Stimulated activated CD8-positive, alpha-beta memory T cell treated with anti-CD3 and anti-CD28 coated beads, Interleukin-2, amount 100 ng/mL, for 48 hours (primary cell): ENCODE measurements at places on chromosomes 6 and 20.

- DNase-seq = no peak
Observed at GRCh38 chr20:61459705-61460104, 207.6 kb downstream of the CDH4 start.

DNA sequence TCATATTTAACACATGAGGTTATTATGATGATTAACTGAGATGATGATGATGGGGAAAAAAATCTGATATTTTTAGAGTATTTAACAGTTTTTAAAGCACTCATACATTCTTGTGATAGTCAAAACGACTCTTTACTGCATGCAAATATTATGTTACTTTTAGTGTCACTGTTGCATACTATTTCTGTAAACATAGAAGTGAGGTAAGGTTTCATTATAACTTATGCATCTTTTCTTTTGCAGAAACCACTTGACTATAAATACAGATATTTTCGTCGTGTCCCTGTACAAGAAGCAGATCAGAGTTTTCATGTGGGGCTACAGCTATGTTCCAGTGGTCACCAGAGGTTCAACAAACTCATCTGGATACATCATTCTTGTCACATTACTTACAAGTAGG lies 30.1 kb downstream of the FBXO9 start:
- no peak for DNase-seq

DNA sequence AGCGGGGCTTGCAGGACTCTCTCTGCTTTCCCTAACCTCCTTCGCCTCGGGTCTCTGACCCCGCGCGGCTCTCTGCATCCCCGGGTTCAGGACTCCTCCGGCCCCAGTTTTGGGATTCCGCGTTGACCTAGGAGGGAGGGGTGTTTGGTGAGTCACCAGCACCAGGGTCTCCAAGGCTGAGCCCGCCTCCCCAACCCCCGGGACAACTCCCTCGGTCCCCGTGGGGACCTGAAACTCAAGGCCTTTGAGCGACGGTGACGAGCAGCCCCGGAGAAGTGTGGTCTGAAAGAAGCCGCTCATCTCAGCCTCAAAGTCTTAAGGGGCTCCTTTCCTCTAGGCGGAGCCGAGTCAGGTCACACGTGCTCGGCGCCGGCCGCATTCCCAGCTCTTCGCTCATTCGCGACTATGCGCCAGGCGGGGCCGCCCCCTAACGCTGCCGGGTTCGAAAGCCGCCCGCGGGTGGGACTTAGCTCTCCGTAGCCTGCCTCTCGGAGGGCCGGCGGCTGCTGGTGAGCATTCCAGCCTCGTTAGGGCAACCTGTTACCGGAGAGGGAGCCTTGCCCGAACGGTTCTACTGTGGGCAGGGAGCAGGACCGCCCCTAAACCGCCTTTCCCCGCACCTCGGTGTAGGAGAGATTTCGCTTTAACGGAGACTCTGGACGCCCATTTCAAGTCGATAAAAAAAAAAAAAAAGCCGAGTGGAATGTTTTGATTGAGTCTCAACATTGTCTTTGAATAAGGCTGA lies 3.0 kb upstream of the PRDM13 start:
- DNase-seq = no peak

DNA sequence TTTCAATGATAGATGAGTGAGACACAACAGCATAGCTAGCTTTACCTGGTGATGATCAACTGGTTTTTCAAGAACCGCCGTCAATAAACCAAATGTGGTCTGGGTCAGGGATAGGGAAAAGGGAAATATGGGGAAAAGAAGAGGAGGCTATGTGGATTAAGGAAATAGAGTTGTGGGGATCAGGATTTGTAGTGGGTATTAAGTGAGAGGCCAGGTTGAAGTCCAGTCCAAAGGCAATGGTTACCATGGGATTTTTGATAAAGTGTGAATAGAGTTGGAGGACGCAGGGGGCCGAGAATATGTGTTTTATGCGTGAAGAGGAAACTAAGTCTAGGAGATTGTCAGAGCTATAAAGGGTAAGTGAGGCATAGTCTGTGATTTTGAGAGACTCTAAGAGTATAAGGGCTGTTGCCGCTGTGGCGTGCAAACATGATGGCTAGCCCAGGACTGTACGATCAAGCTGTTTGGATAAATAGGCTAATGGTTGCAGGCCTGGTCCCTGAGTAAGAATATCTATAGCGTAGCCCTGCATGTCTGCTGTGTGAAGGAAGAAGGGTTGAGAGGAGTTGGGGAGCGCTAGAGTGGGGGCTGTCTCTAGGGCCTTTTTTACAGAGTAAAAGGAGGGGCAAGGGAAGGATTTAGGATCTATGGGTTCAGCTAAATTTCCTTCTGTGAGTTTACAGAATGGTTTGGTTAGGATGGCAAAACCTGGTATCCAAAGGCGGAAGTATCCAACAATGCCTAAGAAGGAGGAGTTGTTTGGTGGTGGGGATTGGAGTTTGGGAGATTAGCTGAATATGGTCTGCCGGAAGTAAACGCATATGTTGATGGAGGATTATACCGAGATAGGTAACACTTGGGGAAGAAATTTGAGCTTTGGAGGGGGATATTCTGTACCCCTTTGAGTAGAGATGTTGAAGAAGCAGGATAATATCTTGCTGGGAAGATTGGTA lies 749.7 kb upstream of the ADGRB3 start:
- DNase-seq = no peak

GRCh38 chr20:2285193-2285592 lies 10.6 kb upstream of the TGM3 start:
- no peak for DNase-seq

- no peak for DNase-seq
Observed at GRCh38 chr6:70409216-70409615, 4.1 kb upstream of the FAM135A start.

DNA sequence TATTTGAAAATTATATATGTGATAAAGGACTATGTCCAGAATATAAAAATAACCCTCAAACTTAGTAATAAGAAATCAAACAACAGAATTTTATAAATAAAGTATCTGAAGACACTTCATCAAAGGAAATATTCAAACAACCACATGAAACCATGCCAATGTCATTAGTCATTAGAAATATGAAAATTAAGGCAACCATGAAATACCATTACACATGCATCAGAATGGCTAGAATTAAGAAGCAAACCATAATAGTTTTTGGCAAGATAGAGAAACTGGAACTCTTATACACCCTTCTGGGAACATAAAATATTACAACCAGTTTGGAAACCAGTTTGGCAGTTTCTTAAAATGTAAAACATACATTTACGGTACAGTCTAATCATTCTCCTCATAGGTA lies 137.2 kb upstream of the ADGRB3 start:
- no peak for DNase-seq

DNA sequence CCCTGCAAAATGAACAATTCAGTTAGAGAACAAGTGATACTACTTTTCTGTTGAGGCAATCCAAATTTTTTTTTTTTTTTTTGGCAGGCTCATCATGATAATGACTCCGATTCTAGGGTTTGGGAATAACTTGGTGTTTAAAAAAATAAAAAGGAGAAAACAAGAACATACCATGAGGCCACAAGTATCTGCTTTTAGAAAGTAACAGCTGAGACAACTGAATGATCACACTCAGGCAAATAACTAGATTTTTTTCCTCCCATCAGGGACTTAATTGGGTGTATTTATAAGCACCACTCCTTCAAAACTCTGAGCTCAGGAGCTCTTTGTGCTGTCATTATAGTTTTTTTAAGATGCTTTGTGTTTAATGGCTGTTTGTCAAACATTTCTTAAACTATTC lies 29.6 kb downstream of the PAK5 start:
- DNase-seq = no peak

DNA sequence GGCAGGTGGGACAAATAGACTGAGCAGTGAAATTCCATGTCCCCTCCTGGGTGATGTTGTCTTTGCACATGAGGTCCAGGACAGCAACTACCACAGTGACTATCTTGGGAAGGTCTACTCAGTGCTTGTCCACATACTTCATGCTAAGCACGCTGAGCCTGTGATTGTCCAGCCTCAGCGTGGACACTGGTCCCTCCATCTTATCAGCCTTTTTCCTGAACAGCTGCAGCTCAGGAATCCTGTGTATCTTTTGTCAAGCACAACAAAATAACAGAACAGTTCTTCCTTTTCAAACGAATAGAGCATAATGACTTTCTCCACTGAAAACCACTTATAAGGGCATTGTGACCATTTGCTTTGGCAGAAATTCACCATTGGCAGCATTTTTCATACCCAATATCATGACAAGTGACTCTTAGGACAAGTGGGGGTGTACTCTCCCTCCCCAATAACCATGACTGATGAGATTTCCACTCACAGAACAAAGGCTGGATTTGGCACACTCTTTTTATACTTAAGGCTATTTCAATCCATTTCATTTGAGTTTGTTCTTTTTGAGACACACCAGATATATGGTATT lies 90.3 kb downstream of the FYN start:
- no peak for DNase-seq

GRCh38 chr20:19406381-19406780 lies 193.9 kb downstream of the SLC24A3 start:
- no peak for DNase-seq

GRCh38 chr20:41895241-41896032 lies 277.3 kb upstream of the CHD6 start:
- no peak for DNase-seq

DNA sequence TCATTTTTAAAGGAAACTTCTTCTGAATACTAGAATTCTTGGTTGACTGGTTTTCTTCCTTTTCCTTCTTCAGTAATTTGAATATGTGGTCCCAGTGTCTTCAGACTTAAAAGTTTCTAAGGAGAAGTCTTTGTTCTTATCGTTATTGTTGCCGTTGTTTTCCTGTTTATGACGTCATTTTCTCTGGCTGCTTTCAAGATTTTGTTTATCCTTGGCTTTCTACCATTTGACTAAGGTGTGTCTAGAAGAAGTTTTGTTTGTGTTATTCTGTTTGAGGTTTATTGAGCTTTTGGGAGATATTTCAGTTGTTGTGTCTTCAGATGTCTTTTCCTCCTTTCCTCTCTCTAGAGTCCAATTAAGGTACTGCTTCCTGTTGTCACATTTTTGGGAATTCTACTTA lies 24.5 kb downstream of the CDYL start:
- DNase-seq = no peak

DNA sequence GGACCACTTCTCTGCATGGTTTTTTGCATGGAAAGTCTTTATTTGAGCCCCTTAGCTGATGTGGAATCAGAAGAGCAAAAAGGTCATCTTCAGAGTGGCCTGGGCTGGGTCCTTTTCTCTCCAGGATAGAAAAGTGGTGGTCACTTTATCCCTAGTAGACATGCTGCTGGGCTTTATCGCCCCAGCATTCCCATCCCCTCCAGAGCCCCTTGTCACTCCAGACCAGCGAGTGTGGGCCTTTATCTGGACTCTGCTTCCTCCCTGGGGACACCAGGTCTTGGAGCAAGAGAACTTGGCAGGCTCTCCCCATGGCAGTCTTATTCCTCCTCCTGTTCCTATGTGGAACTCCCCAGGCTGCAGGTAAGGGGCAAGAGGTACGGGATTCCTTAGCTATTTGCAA lies at the start of gene LY6G6F:
TSS of gene LY6G6F (plus strand) at position 268 of the 400 bp plus-strand sequence. CDS start at position 309, 41 bp downstream.
- DNase-seq = no peak

GRCh38 chr6:87908978-87909811 lies 138.4 kb upstream of the SPACA1 start:
- no peak for DNase-seq

DNA sequence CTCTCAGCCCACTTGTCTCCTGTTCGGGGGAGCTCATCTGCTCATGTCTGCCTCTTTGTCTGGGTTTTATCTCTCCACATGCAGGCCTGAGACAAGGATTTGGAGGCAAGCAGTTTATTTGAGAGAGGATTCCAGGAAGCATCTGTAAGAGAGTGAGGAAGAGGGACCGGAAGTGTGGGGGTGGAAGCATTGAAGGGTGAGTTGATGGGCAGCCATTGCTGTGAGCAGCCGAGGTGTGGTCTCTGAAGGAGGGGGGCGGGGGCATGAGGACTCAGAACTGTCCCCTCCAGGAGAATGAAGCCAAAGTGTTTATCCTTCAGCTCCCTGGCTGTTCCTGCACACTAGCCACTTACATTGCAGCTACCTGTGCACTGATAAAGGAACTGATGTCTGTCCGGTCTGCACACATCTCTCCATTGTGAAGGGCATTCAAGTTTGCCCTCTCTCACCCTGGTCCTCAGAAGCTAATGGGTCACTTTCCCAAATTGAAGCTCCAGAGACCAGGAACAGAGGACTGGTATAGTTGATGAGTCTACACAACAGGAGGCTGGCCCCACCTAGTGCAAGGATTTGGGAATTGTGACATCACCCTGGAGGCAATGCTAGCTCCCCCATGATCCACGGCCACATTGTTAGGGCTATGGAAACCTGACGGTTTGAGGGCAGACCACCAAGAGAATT lies 100.5 kb upstream of the FOXA2 start:
- DNase-seq = no peak

DNA sequence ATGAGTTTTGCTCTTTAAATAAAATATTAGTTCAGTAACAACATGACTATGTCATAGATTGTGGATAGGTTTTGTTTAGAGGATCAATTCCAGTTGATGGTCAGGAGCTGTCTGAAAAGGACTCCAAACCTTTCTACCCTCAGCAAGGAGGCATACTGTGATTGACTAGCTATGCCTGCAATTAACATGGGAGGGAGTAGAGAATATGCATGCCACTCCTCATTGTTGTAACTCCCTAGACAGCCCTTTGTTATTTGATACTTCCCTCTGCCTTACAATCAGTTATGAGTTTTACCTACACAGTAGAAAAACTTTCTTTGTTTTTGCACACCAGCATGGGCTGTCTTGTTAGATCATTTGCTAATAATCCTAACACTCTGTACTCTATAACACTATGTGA lies 1418.5 kb downstream of the KHDRBS2 start:
- no peak for DNase-seq
